ENCODE measurements at places on chromosomes 4 and X.

DNA sequence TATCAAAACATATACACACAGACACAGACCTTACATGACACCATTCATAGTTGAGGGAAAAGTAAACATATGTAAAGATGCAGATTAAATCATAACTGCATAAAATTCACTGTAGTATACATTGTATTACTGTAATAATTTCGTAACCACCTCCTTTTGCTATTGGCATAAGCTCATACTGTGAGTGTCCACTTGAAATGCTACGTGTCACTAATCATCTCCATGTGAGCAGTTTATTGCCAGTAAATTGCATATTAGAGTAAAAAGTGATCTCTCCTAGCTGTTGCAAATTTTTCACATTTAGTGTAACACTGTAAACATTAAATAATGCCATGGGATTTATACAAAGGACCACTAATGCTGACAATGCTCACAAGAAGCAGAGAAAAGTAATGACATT lies 256.7 kb upstream of the GNPDA2 start:
- DNase-seq, result no peak

- no peak for DNase-seq
These were observed 138.9 kb upstream of the LNX1 start for GRCh38 chr4:53730031-53730805.

GRCh38 chr4:147985376-147985775 lies 253.5 kb downstream of the ARHGAP10 start:
- no peak for DNase-seq

- DNase-seq, result no peak
These were observed 43.0 kb downstream of the CXCL1 start for GRCh38 chr4:73912191-73912590.

DNA sequence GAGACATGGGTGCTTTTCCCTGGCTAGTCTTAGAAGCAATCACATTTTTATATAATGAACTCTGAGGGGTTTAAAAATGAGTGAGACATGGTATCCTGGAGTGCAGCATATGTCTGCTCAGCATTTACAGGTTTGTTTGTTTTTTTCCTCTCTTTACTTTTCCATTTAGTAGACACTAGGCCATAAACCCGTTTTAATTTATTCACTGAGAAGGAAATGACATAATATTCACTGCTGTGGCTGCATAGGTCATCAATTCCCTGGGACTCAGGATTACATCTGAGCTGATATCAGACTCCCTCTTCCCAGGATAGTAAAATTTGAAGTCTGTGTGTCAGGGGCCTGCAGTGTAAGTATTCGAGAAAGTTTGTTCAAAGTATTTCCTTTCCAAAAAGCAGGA lies 178.9 kb upstream of the SPRY1 start:
- no peak for DNase-seq

- peak; percentile 90 for DNase-seq
These were observed 30.3 kb upstream of the UTP14A start for GRCh38 chrX:129875669-129876068.

GRCh38 chr4:72216539-72217277 lies 184.9 kb downstream of the NPFFR2 start:
- no peak for DNase-seq

DNA sequence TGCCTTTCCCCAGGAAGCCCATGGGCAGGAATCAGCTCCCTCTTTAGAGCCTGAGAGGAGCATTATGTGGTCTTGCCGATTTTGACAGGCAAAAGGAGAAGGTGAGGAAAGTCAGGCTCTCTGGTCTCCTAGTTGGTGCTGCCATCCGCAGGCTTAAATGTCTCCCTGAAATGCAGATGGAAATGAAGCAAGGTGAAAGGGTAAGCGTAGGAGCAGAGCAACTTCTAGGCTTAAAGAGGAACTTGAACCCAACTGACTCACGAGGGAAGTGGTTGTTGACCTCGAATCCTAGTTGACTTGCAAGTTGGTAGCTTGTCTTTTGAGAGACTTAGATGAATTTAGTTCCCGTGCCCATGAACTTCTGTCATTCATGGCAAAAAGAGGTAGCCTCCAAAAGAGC lies 205.9 kb downstream of the PTTG2 start:
- DNase-seq, result no peak

DNA sequence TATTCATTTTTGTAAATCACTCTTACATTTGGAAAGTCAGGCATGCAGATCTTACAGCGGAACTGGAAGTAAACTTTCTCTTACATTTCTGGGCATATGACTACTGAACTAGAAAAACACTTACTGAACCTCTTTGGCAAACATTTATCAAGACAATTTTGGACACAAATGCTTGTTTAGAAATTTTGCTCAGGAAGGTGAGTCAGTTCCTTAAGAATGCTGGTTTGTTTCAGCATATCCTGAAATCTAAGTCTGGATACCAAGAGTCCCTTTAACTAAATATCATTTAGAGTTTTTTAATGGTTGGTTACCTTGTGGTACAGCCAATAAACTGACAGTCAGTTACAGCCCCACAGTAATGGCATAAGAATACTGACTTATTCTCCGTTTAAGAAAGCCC lies 15.0 kb downstream of the SHISA3 start:
- peak; percentile 85 for DNase-seq

- no peak for DNase-seq
These were observed 47.7 kb downstream of the RWDD4 start for GRCh38 chr4:183611210-183611830.

DNA sequence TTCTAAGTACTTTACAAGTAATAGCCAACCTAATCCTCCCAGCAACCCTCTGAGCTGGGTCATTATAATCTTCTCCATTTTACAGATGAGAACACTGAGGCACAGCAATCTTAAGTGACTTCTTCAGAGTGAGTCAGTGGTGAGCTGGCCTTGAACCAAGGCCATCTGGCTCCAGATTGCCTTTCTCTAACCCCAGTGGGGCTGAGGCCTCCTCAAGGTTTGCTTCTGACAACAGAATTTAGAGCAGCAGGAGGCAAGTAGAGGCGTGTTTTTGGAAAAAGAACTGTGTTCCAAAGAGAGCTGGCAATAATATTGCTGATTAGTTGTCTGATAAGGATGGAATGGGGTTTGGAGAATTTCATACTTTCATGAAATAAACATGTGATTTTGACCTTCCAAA lies 41.2 kb downstream of the PIR start:
- no peak for DNase-seq

DNA sequence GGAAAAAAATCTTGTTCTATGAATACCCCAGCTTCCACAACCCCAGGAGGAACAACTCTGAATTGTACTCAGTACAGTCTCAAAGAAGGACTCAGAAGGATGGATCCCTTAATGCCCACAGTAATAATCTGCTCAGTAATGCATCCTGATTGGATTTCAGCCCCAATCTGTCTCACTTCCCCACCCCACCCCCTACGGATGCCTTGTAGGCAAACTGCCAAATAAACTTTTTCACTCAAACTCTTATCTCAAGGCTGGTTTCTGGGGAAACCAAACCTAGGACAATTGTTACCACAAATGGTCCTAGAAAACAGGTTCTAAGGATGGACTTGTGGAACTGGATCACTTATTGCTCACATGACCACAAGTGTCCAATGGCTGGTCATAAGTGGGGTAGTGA lies 1021.8 kb upstream of the INTU start:
- no peak for DNase-seq

- no peak for DNase-seq
These were observed 64.5 kb downstream of the ANXA3 start for GRCh38 chr4:78616046-78616498.

DNA sequence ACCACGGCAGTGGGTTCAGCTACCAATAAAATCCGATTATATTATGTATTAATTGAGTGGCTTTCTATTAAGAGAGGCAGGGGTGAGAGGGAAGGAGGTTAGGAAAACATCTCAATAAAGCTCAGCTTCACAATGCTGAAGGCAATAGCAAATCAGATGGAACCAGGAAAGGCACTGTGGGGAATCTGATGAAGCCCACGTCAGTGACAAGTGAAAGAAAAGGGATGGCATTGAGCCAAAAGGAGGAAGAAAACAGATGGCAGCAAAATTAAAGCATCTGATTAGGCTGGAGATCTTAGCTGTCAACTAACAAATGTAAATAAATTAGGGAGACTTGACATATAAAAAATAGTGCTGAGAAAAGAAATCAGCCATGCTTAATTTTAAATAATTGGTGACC lies 180.9 kb downstream of the RASL11B start:
- DNase-seq, result no peak

- peak; percentile 52 for DNase-seq
These were observed at the start of gene EFHC2 for GRCh38 chrX:44343412-44344141. TSS of gene EFHC2 (minus strand) at chrX:44343672. CDS start at chrX:44343588, 84 bp downstream.

DNA sequence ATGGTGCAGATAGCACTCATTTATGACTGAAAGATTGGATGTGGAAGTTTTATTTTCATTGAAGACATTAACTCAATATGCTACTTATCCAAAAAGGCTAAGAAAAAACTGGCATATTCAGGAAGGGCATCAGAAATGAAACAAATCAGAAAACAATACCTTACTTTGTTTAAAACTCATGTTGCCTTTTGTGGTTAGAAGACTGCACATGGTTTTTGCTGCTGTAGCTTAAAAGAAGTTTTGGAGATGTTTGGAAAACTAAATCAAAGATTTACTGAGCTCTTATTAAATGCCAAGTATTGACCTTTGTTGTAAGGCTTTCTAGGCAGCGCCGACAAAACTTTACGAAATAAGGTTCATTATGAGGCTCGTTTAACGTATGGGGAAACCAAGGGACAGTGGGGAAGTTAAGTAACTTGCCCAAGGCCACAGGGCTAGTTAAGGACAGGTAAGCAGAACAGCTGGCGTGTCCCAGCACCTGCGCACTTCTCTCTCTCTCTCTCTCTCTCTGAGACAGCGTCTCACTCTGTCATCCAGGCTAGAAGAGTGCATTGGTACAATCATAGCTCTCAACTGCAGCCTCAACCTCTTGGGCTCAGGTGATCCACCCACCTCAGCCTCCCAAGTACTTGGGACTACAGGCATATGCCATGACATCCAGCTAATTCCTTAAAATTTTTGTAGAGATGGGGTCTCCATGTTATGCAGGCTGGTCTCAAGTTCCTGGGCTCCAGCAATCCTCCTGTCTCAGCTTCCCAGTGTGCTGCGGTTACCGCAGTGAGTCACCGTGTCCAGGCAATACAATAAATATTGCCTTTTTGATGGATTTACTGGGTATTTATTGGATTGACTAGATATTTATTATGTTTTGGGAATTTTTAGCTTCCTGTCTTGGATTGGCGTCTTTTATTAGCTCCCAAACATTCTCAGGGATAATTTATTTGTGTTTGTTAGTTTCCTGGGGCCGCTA lies 16.1 kb downstream of the LRP2BP start:
- DNase-seq, result peak; percentile 15

DNA sequence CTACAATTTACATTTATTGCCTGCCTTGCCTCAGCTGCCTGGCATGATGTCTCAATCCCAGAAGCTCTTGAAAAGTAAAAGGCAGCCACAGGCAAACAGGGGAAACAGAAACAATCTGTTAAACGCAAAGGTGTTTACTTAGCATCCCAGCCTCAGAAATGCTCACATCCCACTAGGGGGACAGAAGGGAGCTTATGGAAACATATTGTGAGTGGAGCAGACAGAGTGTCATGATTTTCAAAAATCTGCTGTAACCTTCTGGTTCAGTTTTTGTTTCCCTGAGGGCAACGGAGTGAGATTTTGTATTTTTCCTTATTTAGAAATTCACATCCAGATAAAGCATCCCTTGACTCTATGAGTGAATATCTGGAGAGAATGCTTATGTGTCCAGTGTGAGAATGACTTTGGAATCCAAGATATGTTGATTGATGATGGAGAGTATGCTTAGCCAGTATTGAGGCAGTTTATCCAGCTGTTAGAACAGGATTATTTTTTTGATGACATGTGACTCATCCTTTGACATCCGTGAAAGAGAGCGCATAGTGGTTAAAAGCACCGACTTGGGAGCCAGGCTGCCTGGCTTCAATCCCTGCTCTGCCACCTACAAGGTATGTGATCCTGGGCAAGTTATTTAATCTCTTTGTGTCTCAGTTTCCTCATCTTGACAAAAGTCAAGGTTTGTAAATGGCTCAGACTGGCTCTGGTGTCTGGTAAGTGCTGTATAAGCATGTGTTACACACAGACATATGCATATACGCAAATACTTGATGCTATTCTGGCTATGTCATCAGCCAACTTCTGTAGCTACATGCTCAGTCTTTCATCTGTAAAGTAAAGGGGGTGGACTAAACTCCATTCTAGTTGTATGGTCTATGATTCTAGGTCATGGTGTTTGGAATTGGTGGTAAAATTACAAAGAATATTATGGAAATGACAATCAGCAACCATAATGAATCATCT lies 381.2 kb downstream of the RAPGEF2 start:
- no peak for DNase-seq

DNA sequence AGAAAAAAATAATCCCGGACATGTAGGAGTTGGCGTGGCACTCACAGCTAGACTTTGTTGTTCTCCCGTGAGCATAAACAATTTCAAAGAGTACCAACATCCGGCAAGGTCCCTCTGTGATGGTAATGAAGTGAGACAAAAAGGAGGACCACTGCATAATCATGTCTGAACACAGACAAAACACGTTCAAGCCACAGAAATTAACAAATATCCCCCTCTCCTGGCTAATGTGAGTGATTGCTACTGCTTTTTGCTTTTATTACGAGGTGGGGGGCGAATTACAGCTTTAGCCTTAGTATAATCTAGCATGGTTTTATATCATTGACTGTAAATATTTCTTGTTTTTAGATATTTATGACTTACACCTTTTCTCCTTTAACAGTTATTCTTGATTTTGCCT lies 118.5 kb downstream of the PLS3 start:
- peak; percentile 56 for DNase-seq

GRCh38 chrX:107845625-107846024 lies 20.0 kb downstream of the MID2 start:
- DNase-seq, result no peak

DNA sequence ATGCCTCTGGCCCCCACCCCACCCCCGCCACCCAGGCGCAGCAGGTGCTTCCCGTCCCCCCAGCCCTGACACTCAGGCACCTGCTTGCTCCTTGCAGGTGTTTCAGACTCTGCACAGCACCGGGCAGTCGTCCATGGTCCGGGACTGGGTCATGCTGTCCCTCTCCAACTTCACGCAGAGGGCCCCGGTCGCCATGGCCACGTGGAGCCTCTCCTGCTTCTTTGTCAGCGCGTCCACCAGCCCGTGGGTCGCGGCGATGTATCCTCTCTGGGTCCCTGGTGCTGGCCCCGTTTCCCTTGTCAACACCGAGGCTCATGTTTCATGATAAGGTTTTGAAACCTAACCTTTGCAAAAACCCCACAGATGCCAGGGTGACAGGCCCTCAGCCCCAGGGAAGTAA lies 10.2 kb upstream of the MSANTD1 start:
- DNase-seq, result no peak

GRCh38 chr4:139791681-139792080 lies 126.1 kb downstream of the MGST2 start:
- DNase-seq, result no peak
